ENCODE measurements at places on chromosomes 5 and 9.

- peak; percentile 20 for DNase-seq
Observed at GRCh38 chr9:71363286-71363961, 242.0 kb upstream of the TRPM3 start.

- no peak for DNase-seq
Observed at GRCh38 chr5:86029308-86029707, 588.4 kb upstream of the COX7C start.

DNA sequence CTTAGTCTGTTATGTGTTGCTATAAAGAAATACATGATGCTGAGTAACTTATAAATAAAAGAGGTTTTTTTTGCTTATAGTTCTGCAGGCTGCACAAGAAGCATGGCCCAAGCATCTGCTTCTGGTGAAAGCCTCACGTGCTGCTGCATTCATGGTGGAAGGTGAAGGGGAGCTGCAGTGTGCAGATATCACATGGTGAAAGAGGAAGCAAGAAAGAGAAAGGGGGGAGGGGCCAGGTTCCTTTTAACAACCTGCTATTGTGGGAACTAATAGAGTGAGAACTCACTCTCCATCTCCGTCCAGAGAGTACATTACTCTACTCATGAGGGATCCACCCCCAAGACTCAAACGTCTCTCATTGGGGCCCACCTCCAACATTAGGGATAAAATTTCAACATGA lies 12.5 kb upstream of the PARP8 start:
- no peak for DNase-seq

DNA sequence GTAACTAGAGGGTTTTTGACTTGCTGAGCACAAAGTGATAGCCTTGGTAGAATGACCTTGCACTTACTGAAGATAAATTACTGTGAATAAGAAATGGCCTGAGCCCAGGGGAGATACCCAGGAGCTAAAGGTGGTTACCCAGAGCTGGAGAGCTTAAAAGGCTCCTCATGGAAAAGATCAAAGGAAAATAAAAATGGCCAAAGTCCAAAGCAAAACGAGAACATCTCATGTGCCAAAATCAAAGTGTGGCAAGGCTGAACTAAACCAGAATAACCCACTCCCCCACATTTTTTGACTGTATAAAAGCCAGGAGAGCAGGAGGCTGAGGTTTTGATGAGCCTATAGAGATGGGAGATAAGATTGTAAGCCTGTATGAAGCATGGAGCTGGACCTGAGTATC lies 14.4 kb downstream of the IDNK start:
- no peak for DNase-seq

DNA sequence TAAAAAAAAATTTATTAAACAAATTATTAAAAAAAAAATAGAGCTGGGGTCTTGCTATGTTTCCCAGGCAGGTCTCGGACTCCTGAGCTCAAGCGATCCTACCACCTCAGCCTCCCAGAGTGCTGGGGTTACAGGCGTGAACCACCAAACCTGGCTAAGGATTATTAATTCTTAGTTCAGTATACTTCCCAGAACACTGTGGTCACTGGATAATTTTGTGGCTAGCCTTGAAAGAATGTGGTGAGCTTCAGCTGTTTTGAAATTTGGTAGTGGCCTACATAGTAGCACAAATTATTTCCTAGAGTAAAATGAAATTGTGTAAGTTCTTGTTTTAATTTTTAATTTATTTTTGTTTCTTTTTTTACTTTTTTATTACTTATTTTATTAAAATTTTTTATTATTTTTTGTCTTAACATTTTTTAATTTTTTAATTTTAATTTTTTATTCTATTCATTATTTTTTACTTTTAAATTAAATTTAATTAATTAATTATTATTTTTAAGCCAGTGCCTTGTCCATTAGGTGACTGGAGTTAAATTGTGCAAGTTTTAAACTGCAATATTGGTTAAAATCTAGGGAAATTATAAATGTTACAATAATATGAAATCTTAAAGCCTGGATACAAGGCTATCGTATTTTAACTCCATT lies 23.0 kb downstream of the ARRDC3 start:
- no peak for DNase-seq

- no peak for DNase-seq
Observed at GRCh38 chr5:94640176-94640575, 21.7 kb downstream of the SLF1 start.

DNA sequence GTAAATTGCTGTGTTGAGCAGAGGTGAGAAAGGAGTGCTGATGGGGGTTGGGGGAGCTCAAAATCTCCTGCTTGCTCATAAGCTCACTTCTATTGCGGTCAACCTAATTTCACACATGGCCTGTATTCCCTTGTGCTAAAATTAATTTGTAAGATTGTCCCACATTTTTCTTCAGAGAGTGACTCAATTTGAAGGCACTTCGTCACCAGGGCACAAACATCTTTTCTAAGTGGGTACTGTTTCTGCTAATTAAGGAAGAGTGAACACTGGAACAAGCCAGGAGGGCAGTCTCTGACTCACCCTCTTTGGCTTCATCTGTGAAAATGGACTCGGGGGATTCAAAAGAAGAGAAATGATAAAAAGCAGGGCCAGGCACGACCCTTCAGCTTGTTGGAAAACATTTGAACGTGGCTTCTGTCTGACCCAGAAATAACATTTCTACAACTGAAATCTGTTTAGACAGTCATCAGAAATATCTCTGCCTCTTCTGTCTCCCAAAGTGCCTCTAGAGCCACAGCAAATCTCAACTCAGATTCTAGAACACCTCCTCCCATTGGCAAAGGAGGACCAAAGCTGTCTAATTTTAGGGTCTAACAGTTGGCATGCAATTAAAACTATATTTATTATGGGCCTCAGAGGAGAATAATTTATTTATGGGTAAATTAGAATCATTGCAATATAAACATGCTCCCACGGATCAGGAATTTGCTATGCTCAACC lies 49.8 kb downstream of the FEM1C start:
- DNase-seq = peak; percentile 18

GRCh38 chr5:160500786-160501779 lies 79.4 kb downstream of the PTTG1 start:
- no peak for DNase-seq

DNA sequence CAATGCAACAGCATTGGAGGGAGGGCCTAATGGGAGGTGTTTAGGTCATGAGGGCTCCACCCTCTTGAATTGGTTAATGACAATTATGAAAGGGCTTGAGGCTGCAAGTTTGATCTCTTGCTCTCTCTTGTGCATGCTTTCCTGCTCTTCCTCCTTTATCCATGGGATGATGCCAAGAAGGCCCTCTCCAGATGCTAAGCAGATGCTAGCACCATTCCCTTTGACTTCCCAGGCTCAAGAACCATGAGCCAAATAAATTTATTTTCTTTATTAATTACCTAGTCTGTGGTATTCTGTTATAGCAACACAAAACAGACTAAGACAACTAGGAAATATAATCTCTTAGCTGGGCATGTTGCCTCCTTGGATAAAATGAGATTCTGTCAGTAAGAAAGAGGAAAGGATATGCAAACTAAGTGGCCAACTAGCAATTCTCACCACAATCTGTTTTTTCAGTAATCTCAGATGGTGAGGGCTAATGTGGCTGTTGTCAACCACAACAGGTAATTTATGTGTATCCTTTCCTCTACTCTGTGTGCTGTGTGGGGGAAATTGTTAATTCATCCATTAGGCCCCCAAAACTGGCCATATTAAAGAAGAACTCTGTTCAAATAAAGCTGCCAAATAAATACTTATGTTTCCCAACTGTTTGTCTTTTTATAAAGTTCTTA lies 269.1 kb upstream of the CD180 start:
- no peak for DNase-seq

GRCh38 chr5:168415401-168415800 lies 70.9 kb upstream of the RARS1 start:
- DNase-seq = no peak

GRCh38 chr5:15966066-15966640 lies 213.4 kb downstream of the MARCHF11 start:
- peak; percentile 10 for DNase-seq

DNA sequence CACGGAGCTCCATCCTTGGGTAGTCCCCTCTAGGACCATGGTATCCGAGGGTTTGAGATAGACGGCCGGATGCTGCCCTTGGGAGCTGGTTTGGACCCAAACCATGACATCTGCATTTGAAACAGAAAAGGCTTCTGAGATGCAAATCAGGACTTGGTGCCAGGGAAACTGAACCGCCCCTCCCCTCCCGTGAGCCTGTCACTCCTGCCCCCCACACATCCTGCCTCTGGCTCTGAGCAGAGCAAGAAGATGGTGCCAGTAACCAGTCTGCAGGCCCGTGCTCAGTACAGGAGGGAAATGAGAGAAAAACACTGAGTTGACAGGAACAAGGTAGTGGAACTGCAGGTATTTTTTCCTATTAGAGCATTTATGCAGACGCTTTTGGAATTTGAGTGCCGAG lies 18.6 kb downstream of the ARPC5L start:
- no peak for DNase-seq

GRCh38 chr9:111231801-111232580 lies 98.0 kb downstream of the OR2K2 start:
- DNase-seq = no peak

- DNase-seq = no peak
Observed at GRCh38 chr5:13993926-13994325, 49.4 kb upstream of the DNAH5 start.

DNA sequence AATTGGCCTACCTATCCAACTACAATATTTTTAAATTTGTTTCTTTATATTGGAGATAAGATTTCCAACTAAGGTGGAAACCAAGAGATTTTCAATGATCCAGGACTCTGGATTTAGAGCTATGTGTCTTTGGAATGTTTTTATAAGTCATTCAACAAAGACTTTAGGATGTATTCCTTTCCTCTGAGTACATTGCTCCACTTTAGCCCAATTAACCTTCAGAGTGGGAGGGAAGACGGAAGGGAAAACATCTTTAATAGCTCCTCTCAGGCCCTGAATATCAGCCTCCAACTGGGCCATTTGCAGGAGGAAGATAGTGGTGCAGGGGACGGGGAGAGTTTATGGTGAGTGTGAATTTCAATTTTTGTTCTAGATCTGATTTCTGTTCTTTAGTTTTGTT lies 239.2 kb downstream of the PIK3R1 start:
- DNase-seq = peak; percentile 51

GRCh38 chr5:148455185-148455584 lies 71.4 kb downstream of the FBXO38 start:
- DNase-seq = no peak

DNA sequence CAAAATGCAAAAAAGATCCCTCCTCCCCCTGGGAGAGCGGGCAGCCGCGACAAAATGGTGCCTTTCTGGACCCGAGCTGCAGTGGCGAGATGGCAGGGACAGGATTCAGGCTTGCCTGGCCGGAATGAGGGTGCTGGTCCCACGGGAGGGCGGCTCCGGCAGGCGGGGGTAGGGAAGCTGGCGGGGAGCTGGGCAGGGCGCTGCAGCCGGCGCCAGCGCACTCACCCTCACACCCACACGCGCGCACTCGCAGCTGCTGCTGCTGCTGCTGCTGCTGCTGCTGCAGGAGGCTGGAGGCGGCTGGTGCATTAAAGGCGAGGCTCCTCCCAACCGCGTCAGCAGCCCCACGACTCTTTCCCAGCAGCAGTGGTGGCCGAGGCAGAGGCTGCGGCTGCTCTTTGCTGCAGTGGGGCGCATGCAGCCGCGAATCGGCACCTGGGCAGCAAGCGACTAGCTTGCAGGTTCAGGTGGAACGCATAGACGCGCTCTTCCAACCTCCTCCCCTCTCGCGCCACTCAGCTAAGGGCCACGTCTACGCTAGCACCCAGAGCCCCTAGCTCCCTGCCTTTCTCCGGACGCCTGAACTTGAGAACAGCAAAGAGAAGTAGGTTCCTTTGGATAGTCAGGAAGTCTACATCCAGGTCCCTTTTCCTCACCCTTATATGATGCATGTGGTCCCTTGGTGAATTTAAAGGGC lies at the start of gene PPP2R2B:
Gene PPP2R2B, minus strand, starts transcription at position 282 of the 697 bp plus-strand sequence.
- DNase-seq = peak; percentile 64

DNA sequence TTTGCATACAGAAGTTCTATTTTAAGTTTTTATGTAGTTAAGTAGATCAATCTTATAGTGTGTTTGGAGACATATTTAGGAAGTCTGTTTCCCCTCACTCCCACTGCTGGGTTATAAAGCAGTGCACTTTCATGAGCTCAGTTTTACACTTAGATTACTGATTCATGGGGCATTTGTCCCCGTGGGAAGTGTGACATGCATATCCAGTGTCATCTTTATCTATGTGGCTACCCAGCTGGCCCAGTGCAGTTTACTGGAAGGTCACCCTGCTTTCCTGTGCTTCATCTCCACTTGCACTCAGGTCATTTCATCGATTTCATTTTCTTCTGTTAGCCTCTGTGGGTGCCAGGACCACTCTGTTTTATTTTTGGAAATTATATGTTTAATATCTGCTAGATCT lies 49.1 kb downstream of the ADCY2 start:
- no peak for DNase-seq

GRCh38 chr5:147949711-147950573 lies 43.6 kb upstream of the C5orf46 start:
- DNase-seq = peak; percentile 40

DNA sequence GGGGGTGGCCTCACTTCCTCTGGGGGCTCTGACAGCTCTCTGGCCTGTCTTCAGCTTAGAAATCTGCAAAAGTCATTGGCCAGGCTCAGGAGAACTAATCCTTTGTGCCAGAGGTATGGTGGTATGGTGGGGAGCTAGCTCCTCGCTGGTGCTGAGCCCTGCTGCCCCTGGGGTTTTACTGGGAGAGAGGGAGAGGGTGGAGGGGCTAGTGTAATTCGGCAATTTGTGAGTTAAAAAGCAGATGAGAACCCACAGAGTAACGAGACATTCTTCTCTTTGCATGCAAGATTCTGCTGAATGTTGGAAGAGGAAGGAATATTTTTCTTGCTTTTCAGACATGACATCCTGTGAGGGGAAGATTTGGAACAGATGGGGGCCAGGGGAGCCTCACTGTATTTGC lies 65.5 kb upstream of the SPRY4 start:
- DNase-seq = no peak

DNA sequence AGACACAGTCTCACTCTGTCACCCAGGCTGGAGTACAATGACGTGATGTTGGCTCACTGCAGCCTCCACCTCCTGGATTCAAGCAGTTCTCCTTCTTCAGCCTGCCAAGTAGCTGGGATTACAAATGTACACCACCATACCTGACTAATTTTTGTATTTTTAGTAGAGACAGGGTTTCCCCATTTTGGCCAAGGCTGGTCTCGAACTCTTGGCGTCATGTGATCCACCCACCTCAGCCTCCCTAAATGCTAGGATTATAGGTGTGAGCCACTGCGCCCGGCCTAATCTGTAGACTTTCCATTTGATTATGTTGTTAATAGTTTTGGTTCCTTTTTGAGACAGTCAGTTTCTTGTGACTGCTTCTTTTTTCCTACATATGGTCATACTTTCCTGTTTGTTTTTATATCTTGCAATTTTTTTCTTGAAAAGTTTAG lies 31.0 kb downstream of the MTREX start:
- no peak for DNase-seq

GRCh38 chr5:35461530-35461929 lies 156.1 kb upstream of the SPEF2 start:
- peak; percentile 41 for DNase-seq

- no peak for DNase-seq
Observed at GRCh38 chr9:138021251-138022056, 143.9 kb downstream of the CACNA1B start.

GRCh38 chr5:16791036-16791705 lies 144.9 kb downstream of the MYO10 start:
- peak; percentile 72 for DNase-seq

All from EL (cell line).